Naive thymus-derived CD8-positive, alpha-beta T cell (primary cell): ENCODE measurements at places on chromosomes 13 and 19. TPM values are rescaled to one million over a fixed set of nuclear protein-coding genes. Genes with fewer than 3 reads are reported as not detected.
A peak's percentile ranks its signal among the peaks of the same experiment; 100 is the strongest.

GRCh38 chr13:51426982-51427381 lies 25.9 kb downstream of the INTS6 start:
- no peak for DNase-seq

GRCh38 chr13:111952032-111952431 lies 114.9 kb upstream of the SOX1 start:
- DNase-seq: no peak

DNA sequence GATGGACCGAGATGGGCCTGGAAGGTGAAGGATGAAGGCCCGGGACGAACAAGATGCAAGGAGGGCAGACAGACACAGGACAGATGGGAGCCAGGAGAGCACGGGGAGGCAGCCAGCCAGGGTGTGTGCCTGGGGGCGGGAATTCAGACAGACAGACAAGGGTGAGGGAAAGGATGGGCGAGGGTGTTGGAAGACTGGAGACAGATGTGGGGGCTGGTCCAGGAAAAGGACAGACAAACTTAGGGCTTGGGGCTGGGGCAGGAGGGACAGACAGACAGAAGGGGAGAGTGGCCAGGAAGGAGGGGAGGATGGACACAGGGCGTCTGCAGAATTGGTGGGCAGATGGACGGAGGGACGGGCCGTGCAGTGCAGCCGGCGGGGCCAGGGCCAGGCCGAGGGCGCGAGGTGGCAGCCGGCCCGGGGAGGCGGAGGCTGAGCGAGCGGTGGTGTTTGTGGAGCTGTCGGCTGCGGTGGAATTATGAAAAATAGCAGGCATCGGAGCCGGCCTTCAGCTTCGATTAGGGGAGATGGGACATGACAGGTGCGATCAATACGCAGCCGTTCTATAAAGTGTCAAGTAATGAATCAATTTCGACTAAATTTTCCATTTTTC lies 4.6 kb upstream of the ERFL start:
- no peak for DNase-seq

DNA sequence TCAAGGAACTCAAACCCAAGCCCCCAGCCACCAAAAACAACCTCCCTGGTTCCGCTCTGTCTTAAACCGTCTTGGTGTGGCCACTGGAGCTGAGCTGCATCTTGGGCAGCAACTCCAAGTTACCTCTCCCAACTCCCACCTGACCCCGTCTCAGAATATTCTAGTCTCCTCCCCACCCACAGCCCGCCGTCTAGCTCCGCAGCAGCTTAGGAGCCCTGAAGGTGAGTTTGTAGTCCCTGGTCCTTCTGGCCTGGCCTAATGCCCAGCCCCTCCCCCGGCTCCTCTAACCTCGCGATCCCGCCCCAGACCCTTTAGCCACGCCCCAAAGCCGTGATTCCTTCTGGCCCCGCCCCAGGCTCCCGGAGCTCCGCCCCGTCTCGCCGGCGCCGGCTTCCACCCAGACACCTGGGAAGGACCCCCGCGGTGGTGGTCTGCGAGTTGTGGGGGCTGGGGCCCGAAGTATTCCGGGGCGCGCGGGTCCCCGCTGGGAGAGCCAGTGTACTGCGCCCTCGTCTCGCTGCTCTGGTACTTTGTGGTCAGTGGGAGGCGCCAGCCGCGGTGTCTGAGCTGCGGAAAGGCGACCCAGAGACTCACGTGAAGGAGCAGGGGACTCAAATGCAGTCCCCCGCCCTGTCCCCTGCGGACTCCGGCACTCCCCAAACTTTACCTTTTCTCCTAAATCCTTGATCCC lies 2.5 kb upstream of the LHB start:
- DNase-seq: peak; percentile 53

GRCh38 chr19:31504221-31504620 lies 155.0 kb upstream of the TSHZ3 start:
- DNase-seq: no peak

GRCh38 chr13:111547726-111548273 lies 227.4 kb downstream of the TEX29 start:
- DNase-seq: no peak

Gene SLC7A10
- not detected for total RNA-seq

Gene SOHLH2
- not detected for total RNA-seq

Gene NLRP5
- total RNA-seq: not detected

Gene ZIK1
- total RNA-seq: 24.9 TPM
